ENCODE measurements at places on chromosomes 2 and 18. TPM values are rescaled to one million over a fixed set of nuclear protein-coding genes. Genes with fewer than 3 reads are reported as not detected.

The RESP18 gene
- not detected for total RNA-seq

- DNase-seq, result no peak
- no peak overlapping the region for H3K27ac ChIP-seq
- no peaks in the 10 kb centered on the region for H3K36me3 ChIP-seq
- H3K4me1 ChIP-seq, result peaks cover 21% of the 10 kb centered on the region
- no peak overlapping the region for H3K4me3 ChIP-seq
These were observed 46.3 kb downstream of the GORASP2 start for GRCh38 chr2:170975127-170975942.

The MTA3 gene
- total RNA-seq, result 29.4 TPM

GRCh38 chr2:1492711-1493430, 79.6 kb downstream of the TPO start:
- no peak overlapping the region for H3K27ac ChIP-seq
- H3K27me3 ChIP-seq, result peaks cover 23% of the 10 kb centered on the region
- DNase-seq, result no peak
- H3K4me1 ChIP-seq, result no peaks in the 10 kb centered on the region

GRCh38 chr2:135709992-135710391, 31.7 kb upstream of the UBXN4 start:
- H3K4me1 ChIP-seq, result no peaks in the 10 kb centered on the region
- H3K4me3 ChIP-seq, result no peak overlapping the region
- H3K36me3 ChIP-seq, result no peaks in the 10 kb centered on the region
- DNase-seq, result peak; percentile 24
- no peaks in the 10 kb centered on the region for H3K27me3 ChIP-seq
- H3K27ac ChIP-seq, result no peak overlapping the region

- H3K36me3 ChIP-seq, result no peaks in the 10 kb centered on the region
- no peak overlapping the region for H3K27ac ChIP-seq
- H3K4me1 ChIP-seq, result no peaks in the 10 kb centered on the region
- no peak for DNase-seq
- no peak overlapping the region for H3K4me3 ChIP-seq
These were observed 53.5 kb downstream of the CDH19 start for GRCh38 chr18:66550366-66550765.

DNA sequence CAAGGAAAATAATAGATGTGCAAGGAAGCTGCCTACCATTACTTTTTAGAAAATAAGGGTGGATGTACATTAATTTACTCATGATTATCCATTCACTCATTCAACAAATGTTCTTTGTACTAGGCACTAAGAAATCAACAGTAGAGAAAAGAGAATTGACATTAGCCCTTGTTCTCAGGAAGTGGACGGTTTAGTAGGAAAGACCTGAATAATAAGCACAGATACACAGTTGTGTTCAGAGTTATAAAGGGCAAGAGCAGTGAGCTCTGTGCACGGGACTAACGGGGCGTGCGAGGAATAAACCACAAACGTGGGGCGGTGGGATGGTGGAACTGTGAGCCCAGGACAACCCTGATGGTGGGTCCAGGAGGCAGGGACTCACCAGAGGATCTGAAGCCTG, 94.4 kb upstream of the MBOAT2 start:
- H3K27ac ChIP-seq, result peak overlapping the region; percentile 52
- peaks cover 4% of the 10 kb centered on the region for H3K27me3 ChIP-seq
- H3K4me1 ChIP-seq, result peaks cover 37% of the 10 kb centered on the region
- H3K36me3 ChIP-seq, result no peaks in the 10 kb centered on the region
- no peak for DNase-seq

DNA sequence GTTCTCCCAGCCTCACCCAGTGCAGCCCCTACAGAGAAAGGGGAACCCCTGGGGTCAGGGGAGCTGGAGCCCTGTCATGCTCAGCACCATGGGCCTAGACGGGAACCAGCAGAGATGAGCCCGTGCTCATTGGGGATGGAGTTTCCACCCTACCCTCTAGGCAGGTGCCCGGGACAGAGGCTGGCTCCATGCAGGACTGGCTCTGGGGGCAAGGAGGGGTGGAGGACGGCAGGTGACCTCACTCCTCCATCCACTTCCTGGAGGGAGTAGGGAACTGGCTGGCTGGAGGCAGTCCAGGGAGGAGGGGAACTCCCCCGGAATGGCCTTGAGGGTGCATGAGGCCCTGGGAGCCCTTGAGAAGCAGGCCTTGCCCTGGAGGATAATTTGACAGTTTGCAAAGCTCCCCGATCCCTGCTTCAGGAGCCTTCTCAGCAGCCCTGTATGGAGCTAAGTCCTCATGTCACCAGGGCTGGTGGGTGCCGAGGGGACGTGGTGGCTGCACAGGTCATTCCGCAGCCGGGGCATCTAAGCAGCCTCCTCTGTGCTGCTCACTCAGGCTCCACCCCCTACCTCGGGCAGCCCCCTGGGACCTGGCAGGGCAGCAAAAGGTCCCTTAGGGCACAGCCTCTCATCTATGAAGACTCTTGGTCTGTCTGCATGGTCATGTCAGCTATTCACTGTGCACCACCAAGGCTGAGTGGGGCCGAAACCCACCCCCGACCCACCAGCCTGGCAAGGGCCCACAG, 2.1 kb downstream of the NEURL3 start:
- no peak overlapping the region for H3K27ac ChIP-seq
- no peaks in the 10 kb centered on the region for H3K36me3 ChIP-seq
- peaks cover 29% of the 10 kb centered on the region for H3K27me3 ChIP-seq
- H3K4me3 ChIP-seq, result no peak overlapping the region

GRCh38 chr2:26126074-26126473, 46.8 kb upstream of the GAREM2 start:
- no peaks in the 10 kb centered on the region for H3K27me3 ChIP-seq
- no peaks in the 10 kb centered on the region for H3K4me1 ChIP-seq
- H3K36me3 ChIP-seq, result peaks cover 9% of the 10 kb centered on the region
- H3K4me3 ChIP-seq, result no peak overlapping the region
- no peak for DNase-seq

- H3K4me1 ChIP-seq, result no peaks in the 10 kb centered on the region
- H3K36me3 ChIP-seq, result no peaks in the 10 kb centered on the region
- H3K27ac ChIP-seq, result no peak overlapping the region
- peaks cover 2% of the 10 kb centered on the region for H3K27me3 ChIP-seq
These were observed 123.4 kb downstream of the MRO start for GRCh38 chr18:50696436-50696835.

- H3K4me3 ChIP-seq, result no peak overlapping the region
- H3K27me3 ChIP-seq, result no peaks in the 10 kb centered on the region
These were observed 153.6 kb downstream of the DSEL start for GRCh38 chr18:67362906-67363305.

DNA sequence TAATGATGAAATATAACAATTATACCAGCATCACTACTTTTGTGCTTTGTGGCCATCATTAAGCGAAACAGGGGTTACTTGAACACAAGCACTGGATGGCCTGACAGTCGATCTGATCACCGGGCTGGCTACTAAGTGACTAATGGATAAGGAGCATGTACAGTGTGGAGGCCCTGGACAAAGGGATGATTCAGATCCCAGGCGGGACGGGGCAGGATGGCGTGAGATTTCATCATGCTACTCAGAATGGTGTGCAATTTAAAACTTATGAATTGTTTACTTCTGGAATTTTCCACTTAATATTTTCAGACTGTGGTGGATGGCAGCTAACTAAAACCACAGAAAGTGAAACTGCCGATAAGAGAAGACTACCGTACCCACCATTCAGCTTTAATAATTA, 7.0 kb upstream of the CLIP4 start:
- H3K4me3 ChIP-seq, result peak overlapping the region; percentile 76
- peak; percentile 86 for DNase-seq
- no peaks in the 10 kb centered on the region for H3K36me3 ChIP-seq
- peak overlapping the region; percentile 82 for H3K27ac ChIP-seq
- no peaks in the 10 kb centered on the region for H3K27me3 ChIP-seq
- H3K4me1 ChIP-seq, result peaks cover 56% of the 10 kb centered on the region

GRCh38 chr2:67076239-67076624, 320.9 kb upstream of the ETAA1 start:
- peaks cover 17% of the 10 kb centered on the region for H3K4me1 ChIP-seq
- H3K27ac ChIP-seq, result no peak overlapping the region
- H3K36me3 ChIP-seq, result no peaks in the 10 kb centered on the region
- H3K4me3 ChIP-seq, result no peak overlapping the region

The GALNT14 gene
- total RNA-seq, result 1.0 TPM

- H3K27ac ChIP-seq, result no peak overlapping the region
- DNase-seq, result no peak
- H3K4me1 ChIP-seq, result no peaks in the 10 kb centered on the region
- no peaks in the 10 kb centered on the region for H3K36me3 ChIP-seq
- H3K4me3 ChIP-seq, result no peak overlapping the region
These were observed 64.5 kb upstream of the ADAM23 start for GRCh38 chr2:206378835-206379234.

The STARD6 gene
- total RNA-seq, result 0.34 TPM

DNA sequence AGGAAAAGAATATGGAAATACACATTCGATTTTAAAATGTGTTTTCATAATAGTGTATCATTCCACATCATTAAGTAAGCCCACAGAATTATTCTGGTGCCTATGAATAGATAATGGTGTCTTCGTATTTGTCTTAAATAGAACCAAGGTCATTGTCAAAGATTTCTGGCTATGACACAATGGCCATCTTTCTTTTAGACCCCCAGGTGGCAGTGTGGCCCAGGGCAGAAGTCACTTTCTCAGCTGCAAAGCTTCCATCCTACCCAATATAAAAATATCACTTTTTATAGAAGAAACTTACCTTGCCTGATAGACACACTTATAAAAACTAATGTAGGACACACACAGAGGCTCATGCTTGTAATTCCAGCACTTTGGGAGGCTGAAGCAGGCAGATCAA, 57.5 kb downstream of the ZRANB3 start:
- H3K4me3 ChIP-seq, result no peak overlapping the region
- H3K36me3 ChIP-seq, result no peaks in the 10 kb centered on the region
- no peaks in the 10 kb centered on the region for H3K27me3 ChIP-seq

- H3K4me3 ChIP-seq, result no peak overlapping the region
- peaks cover 34% of the 10 kb centered on the region for H3K4me1 ChIP-seq
- H3K27ac ChIP-seq, result peak overlapping the region; percentile 0
- H3K27me3 ChIP-seq, result no peaks in the 10 kb centered on the region
- DNase-seq, result no peak
These were observed 225.7 kb downstream of the TMX3 start for GRCh38 chr18:68489013-68489792.

The EVX2 gene
- total RNA-seq, result not detected

- peaks cover 2% of the 10 kb centered on the region for H3K27me3 ChIP-seq
- peaks cover 38% of the 10 kb centered on the region for H3K4me1 ChIP-seq
- H3K27ac ChIP-seq, result peak overlapping the region; percentile 51
- no peak for DNase-seq
- H3K36me3 ChIP-seq, result peaks cover 7% of the 10 kb centered on the region
These were observed 4.3 kb downstream of the UBXN2A start for GRCh38 chr2:23944527-23944926.

The DAW1 gene
- 0.12 TPM for total RNA-seq

The IL1R2 gene
- total RNA-seq, result not detected

- H3K27ac ChIP-seq, result no peak overlapping the region
- H3K27me3 ChIP-seq, result no peaks in the 10 kb centered on the region
- peaks cover 28% of the 10 kb centered on the region for H3K36me3 ChIP-seq
- H3K4me3 ChIP-seq, result no peak overlapping the region
- H3K4me1 ChIP-seq, result peaks cover 45% of the 10 kb centered on the region
These were observed 5.6 kb downstream of the TXNL4A start for GRCh38 chr18:79982736-79983135.

GRCh38 chr2:234164493-234165413, 114.3 kb downstream of the SPP2 start:
- H3K27ac ChIP-seq, result no peak overlapping the region
- H3K4me1 ChIP-seq, result peaks cover 10% of the 10 kb centered on the region
- no peak overlapping the region for H3K4me3 ChIP-seq
- DNase-seq, result no peak
- H3K36me3 ChIP-seq, result no peaks in the 10 kb centered on the region

DNA sequence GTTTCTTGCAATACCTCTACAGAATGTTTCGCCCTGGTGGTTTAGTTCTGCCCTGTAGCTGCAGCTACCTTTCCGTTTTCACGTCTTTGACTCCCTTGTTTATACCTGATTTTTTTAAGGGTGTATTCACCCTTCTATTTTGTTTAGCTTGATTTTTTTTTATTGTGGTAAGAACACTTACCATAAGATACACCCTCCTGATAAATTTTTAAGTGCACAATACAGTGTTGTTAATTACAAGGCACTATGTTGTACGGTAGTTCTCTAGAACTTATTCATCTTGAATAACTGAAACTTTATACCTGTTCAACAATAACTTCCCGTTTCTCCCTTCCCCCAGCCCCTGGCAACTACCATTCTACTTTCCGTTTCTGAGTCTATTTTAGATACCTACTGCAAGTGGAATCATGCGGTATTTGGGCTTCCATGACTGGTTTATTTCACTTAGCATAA, 48.9 kb upstream of the NABP1 start:
- H3K36me3 ChIP-seq, result peaks cover 8% of the 10 kb centered on the region
- no peak for DNase-seq
- H3K27ac ChIP-seq, result no peak overlapping the region
- H3K27me3 ChIP-seq, result no peaks in the 10 kb centered on the region
- H3K4me1 ChIP-seq, result peaks cover 89% of the 10 kb centered on the region

GRCh38 chr2:169260846-169261642, 101.3 kb downstream of the LRP2 start:
- no peaks in the 10 kb centered on the region for H3K36me3 ChIP-seq
- no peak overlapping the region for H3K4me3 ChIP-seq
- no peaks in the 10 kb centered on the region for H3K4me1 ChIP-seq

DNA sequence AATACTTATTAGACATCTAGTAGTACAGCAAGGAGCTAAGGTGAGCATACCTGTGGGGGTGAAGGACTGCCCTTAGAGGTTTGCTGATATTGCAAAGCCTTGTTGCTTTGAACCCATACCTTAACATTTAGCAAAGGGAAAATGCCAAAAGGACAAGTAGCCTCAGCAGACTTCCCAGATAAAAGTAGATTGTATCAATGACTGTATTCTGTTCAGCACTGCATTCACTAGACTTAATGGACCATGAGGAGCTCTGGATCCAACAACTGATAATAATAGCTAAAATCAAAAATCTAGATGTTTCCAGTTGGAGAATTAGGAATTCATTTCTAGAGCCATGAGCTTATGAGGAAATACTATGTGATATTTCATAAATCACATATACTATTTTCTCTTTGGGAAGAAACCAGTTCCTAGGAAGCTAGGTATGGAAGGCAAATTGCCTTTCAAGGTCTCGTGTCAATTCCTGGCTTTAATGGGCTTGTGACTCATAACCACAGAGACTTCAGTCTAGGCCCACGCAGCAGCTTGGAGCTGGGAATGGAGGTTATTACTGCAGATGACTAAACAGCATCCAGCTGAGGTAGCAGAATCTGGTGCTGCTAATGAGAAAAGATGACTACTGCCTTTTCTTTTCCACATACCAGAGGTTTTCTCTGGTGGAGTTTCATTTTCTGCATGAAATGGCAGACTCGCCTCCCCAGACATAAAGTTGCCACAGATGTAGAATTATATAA, 191.2 kb upstream of the NABP1 start:
- H3K4me3 ChIP-seq, result peak overlapping the region; percentile 77
- H3K36me3 ChIP-seq, result peaks cover 25% of the 10 kb centered on the region
- peaks cover 3% of the 10 kb centered on the region for H3K27me3 ChIP-seq
- peaks cover 59% of the 10 kb centered on the region for H3K4me1 ChIP-seq
- DNase-seq, result peak; percentile 98
- peak overlapping the region; percentile 90 for H3K27ac ChIP-seq

All from HFFc6 (cell line).